Endodermal cell (in vitro differentiated cells): ENCODE measurements at places on chromosomes 3 and 15. TPM values are rescaled to one million over a fixed set of nuclear protein-coding genes. Genes with fewer than 3 reads are reported as not detected.

FRMD5 gene
- 3.1 and 3.6 TPM in 2 replicates for total RNA-seq

FSIP1 gene
- 0.72 and 1.7 TPM in 2 replicates for total RNA-seq

GRCh38 chr3:77524463-77524862 is 484.6 kb downstream of the ROBO2 start:
- DNase-seq: no peak

DNA sequence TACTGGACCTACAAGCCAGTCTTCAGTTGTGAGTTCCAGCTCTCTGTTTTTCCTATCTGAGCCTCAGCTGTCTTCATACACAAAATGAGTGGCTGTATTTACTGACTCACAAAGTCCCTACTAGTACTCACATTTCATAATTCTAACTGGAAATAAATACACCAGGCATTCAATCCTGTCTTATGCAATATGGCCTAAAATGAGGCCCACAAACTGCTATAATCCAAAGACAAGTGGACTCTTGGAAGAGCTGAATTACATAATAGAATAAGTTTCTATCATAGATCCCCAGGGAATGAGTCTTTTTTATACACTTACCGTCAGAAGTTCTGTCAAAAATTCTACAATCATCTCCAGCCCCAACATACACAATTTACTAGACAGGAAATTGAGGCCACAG is 211.9 kb downstream of the LRRN1 start:
- DNase-seq: no peak

SLC28A2 gene
- total RNA-seq: 0.42 to 6.8 TPM (median 4.4 TPM) in 3 replicates

A4GNT gene
- total RNA-seq: not detected in 3 replicates

DNA sequence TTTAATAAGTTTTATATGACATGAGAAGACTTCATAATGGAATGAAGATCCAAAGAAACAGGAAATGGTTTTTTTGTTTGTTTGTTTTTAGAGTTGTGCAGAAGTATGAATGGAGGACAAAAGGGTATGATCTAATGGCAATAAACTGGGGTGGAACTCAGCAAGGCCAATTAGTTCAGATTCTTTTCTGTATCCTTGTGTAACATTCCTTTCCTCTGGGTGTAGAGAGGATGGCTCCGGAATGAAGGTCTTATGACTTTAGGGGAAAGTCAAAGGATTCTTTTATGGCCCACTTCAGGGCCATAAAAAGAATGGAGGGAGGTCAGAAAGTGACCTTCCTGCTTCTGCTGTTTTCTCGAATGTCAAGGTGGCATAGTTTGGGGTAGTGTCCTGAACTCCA is 152.6 kb downstream of the DPH6 start:
- no peak for DNase-seq

DNA sequence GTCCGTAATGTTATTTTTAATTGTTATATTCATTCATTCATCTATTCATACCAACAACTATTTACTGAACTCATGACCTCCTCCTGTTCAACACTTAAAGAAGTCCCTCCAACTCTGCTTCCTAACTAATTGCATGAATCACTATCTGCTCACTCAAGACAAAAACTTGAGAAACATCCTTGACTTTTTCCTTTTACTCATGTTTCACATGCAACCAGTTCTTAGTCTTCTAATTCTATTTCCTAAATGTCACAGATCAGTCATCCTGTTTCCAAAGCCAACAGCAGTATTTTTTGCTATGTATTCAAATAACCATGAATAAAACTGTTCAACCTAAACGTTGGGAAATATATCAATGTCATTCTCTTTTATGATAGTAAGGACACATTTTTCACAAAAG is 124.6 kb upstream of the GBE1 start:
- DNase-seq: no peak

DNA sequence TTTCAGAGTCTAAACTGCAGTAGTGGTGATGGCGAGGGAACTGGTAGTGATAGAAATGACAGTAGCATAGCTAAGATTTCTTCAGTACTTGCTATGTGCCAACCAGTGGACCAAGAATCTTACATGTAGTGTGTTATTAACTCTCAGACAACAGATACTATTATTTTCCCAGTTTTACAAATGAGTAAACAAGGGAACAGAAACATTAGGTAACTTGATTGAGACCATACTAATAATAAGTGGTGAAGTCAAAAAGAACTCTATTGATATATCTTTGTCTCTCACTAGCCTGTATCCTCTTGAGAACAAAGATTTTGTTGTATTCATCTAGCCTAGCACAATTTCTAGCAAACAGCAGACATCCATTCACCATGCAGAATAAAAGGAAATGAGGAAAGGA is 250.1 kb downstream of the ZBTB20 start:
- DNase-seq: no peak

DNA sequence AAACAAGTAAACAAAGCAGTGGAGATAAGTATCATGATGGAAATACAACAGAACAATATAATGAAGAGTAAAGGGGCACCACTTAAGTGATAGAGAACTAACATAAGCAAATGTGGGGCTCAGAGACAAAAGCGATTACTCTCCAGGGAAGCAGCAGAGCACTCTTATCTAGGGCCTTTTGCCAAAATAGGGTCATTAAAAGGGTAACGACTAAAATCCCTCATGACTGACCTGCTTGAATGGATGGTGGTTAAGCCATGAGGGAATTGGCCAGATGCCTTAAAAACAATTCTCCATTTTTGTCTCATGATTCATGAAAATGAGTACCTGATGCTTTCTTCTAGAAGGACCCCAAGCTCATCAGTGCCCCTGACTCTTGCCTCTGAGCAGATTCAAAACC is 3.2 kb upstream of the SLC7A14 start:
- no peak for DNase-seq

DNA sequence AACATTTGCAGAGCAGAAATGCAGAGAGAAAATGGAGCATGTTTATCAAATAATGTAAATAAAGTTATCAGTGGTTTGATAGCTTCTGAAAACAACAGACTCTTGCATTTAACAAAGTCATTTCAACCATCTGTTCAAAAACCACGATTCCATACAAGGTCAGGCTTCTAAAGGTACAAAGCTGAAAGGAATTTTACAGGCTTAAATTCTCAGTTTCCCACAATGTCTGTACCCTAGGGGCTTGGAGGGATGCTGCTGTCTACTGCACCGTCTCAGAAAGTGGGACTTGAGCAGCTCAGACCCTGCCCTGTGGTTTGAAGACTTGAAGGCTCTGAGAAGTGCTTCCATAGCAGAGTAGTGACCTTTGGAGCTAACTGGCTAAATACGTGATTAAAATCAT is 30.4 kb upstream of the TM4SF1 start:
- no peak for DNase-seq

DNA sequence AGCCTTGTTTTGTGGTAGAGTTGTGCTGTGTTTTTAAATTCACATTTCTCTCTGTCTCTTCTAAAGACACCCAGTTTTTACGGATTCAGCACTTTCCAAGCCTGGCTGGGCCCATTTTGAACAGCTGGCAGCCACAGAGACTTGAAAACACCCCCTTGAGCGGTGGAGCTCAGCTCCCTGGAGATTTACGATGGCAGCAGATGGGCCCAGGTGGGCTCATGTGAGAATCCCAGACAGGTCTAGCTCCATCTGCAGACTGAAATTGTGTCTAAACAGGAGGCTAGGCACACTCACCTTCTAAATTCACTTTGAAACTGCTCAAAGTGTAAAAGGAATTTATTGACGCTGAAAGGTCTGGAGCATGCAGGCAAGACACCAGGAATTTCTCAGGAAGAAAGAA is 232.0 kb upstream of the HES1 start:
- no peak for DNase-seq

DNA sequence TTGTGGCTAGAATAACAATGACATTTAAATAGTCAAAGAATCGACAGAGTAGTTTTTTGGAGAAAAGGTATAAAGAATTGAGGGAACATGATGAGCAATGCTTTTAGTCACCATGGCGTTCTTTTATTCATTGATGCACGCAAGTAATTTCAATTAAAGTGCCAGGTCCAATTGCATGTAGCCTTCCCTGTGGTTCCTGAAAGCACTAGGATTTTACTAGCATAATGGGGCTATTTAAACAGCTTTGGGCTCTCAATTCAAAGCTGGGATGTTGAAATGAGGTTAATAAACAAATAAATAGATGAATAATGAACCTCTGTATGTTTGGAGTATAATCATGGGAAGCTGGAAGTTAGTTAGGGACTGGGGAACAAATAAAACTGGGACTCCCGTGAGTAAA is 121.2 kb upstream of the GAP43 start:
- no peak for DNase-seq

TGM5 gene
- total RNA-seq: not detected in 2 replicates

SEMA3B gene
- 5.9 and 6.5 TPM in 2 replicates for total RNA-seq

DNA sequence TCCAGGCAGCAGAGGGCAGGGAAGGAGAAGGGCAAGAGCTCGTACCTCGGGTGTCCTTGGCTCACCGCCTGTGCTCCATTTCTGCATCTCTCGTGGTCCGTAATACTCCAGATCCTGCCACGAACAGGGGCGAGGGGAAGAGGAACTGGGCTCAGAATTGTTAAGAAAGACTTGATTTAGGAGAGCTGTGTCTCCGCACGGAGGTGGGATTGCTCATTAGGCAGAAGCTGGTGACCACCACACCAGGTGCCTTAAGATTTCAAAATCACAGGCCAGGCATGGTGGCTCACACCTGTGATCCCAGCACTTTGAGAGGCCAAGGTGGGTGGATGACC is 37.2 kb upstream of the BDH1 start:
- DNase-seq: no peak

- DNase-seq: no peak
Measured at GRCh38 chr3:183192650-183193300, 30.2 kb upstream of the LAMP3 start.

DNA sequence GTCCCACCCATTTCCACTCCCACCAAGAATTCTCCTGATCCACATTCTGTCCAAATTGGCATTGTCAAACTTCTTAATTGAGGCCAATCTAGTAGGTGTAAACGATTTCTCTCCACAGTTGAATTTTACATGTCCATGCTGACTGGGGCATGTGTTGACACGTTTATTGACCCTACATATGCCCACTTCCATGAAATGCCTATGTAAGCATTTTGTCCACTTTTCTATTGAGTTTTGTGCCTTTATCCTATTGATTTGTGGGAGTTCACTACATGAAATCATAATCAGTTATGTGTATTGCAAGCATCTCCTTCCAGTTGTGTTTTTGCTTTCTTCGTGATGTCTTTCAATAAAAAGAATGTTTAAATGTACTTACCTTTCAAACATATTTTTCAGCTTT is 141.7 kb upstream of the NSMCE3 start:
- no peak for DNase-seq

LYZL4 gene
- total RNA-seq: not detected in 3 replicates

VPS18 gene
- 8.2 to 27.0 TPM (median 26.6 TPM) in 3 replicates for total RNA-seq

DNA sequence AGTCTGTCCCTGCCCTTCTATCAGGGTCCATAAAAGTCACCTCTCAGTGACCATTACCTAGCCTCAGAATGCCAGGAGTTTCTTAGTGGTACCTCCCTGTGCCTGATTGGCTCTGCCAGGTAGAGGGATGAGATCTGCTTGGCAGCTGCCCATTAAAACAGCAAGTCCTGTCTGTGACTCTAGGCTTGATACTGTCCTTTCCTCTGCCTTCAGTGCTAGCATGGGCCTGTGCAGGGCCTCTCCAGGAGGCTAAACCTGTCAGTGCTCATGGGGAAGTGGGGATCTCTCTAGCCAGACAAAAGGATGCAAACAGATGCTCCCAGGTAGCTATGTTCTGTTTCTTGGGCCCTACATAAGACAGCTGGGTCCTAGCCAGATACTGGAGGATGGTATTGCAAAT is 10.0 kb upstream of the MANF start:
- no peak for DNase-seq

FHIT gene
- 6.4 to 12.3 TPM (median 9.7 TPM) in 3 replicates for total RNA-seq

TMCO5A gene
- total RNA-seq: not detected in 2 replicates

WDR73 gene
- 23.0 to 44.9 TPM (median 44.1 TPM) in 3 replicates for total RNA-seq

DNA sequence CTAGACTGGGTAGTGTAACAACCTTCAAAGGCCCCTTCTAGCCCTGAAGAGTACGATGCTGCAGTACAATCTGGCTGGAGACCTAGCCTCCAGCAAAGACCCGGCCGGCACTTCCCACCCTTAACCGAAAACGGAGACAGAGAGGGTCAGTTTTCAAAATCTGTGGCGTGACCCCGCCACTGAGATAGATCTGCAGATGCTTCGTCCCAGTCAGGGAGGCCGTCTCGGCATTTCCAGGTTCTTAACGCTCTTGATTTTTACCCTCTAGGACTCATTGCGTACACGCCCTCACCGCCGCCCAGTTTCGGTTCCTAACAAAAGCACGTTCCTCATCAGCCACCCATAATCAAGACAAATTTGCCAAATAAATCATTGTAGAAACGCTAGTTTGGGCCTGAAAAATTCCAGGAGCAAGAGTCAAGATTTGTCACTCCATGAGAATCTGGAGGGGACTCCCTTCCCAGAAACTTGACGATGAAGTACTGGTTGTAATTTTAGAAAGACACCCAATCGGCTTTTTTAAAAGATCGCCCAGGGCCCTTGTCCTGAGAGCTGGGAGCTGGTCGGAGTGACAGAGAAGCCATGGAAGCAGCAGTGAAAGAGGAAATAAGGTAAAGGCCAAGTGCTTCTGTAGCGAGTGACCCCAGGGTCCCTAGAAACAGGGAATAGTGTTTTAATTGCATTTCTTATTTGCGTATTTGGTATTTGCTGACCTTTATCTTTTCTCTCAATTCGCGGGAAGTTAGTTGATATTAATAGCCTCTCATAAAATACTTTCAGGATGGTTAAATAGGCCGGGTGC is 868 bp upstream of the TMEM87A start:
- peak; percentile 69 for DNase-seq

DNA sequence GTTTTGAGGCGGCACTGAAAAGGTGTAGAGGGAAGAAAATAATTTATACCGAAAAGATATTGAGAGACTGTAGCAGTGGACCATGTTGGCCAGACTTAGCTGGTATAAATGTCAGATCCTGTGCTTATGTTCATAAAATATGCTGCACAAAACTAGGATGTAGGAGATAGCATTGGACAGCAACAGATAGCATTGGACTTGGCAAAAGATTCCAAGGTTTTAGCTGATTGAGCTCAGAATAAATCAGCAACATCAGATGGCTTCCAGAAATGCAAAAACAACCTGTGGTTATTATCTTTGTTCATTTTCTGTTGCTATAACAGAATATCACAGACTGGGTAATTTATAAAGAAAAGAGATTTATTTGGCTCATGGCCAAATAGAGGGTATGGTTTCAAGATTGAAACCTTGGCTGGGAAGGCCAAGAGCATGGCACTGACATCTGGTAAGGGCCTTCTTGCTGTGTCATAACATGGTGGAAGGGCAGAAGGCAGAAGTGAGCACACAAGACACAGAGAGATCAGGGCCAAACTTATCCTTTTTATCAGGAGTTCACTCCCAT is 34.7 kb downstream of the SLC28A1 start:
- no peak for DNase-seq

ACOX2 gene
- total RNA-seq: 3.0 to 7.1 TPM (median 6.6 TPM) in 3 replicates

DNA sequence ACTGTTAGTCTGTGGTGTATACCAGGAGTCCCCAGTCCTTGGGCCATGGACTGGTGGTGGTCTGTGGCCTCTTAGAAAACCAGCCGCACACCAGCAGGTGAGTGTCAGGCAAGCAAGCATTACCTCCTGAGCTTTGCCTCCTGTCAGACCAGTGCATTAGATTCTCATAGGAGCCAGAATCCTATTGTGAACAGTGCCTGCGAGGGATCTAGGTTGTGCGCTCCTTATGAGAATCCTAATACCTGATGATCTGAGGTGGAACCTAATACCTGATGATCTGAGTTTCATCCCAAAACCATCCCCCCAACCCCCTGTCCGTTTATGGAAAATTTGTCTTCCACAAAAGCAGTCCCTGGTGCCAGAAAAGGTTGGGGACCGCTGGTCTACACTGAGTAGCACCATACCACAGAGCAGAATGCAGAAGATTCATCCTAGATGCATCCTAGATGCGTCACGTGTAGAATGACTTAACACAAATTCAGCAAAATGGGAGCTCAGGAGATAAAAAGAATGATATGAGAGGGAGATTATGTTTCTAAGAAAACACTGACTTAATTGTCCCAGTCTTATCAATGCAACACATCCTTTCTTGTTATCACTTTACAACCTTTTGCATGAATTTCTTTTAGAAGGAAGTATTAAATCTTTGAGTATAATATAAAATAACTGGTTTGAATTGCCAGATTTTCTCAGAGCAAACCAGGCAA is 28.5 kb downstream of the SELENOT start:
- no peak for DNase-seq
